ENCODE measurements at places on chromosomes 12 and 14. TPM values are rescaled to one million over a fixed set of nuclear protein-coding genes. Genes with fewer than 3 reads are reported as not detected.

GRCh38 chr12:119179335-119180021, 747 bp downstream of the HSPB8 start:
- no peak for DNase-seq

DNA sequence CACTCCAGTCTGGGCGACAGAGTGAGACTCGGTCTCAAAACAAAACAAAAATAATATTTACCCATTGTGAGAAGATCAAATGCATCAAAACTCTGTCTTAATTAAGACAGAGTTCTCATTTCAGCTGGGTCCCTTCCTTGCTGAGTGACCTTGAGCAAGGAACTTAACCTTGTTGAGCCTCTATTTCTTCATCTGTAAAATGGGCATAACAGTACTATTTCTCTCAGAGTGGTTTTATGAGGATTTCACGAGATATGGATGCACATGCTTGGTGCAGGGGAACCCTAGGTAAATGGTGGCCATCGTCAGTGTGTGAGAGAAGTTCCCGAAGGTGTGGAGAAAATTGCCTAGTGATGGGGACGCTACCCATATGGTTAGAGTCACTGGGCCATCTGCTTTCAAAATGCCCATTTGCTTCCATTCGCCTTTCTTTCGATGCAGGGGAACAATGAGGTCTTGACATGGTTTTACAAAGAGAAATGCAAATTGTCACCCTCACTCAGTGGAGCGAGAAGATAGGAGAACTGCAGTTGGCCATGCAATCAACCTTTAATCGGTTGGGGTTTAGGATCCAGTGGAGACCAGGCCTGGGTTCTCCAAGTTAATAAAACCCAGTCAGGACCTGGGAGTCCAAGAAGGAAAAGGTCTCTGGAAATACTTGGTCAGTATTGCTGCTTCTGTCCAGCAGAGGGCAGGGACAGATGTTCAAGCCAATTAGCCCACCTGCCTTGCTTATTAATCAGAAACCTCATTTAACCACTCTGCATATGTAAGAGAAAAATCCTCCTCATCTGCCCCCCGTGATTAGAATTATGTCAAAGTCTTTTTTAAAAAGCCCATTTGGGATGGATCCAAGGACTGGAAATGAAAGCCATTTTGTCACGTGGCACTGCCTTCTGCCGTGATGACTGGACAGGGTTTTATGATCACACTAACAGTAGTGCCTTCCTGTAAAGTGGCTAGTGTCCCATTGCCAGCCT, 37.2 kb downstream of the CFAP251 start:
- no peak for DNase-seq

GRCh38 chr12:52239767-52240166, 6.7 kb downstream of the KRT7 start:
- DNase-seq = no peak

DNA sequence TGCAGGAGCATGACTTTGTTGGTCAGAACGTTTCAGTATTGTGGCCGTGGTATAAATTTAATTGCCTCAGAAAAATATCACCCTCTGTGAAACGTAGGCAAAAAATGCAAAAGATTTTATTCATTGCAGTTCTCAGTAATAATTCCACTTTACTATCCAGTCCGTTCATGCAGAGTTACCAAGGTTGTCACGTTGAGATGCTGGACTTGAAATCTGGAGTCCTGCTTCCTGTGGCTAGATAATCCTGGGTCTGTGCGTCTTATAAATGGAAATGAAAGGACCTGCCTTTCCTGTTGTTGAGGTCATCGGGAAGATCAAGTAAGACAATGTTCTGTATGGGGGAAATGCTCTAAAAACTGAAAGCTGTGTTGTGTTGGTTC, 1.3 kb upstream of the AVPR1A start:
- DNase-seq = no peak

GRCh38 chr14:98189062-98189461, 1082.9 kb downstream of the BCL11B start:
- no peak for DNase-seq

GRCh38 chr12:99059824-99060511, 414.9 kb downstream of the APAF1 start:
- peak; percentile 46 for DNase-seq

- DNase-seq = no peak
Measured at GRCh38 chr12:131407221-131408035, 303.5 kb upstream of the SFSWAP start.

The OTOGL gene
- polyA plus RNA-seq = 0.59 TPM

The CCDC177 gene
- 0.05 TPM for polyA plus RNA-seq

Data from renal cortex interstitium (tissue), 15 donors.